ENCODE measurements at places on chromosomes 1 and 21.
A peak's percentile ranks its signal among the peaks of the same experiment; 100 is the strongest.

DNA sequence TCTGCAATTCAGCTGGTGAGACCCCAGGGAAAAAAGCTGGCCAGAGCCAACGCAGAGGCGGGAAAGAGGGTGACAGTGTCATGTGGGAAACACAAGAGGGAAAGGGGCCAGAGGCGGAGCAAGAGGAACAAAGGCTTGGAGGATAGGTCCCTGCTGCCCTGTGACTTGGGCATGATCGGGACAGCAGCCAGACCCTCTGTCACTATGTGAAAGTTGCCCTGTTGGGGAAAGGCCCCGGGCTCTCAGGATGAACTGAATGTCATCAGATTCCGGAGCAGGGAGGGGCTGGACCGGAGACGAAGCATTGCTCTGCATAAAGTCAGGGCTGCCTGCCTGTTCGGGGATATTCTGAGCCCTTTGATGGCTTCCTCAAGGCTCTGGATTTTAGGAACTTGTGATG, 5.7 kb upstream of the ELF3 start:
- DNase-seq = no peak

GRCh38 chr1:80385650-80386049, 1379.1 kb upstream of the ADGRL4 start:
- DNase-seq = no peak

- DNase-seq = no peak
These were observed 17.7 kb upstream of the NTPCR start for GRCh38 chr1:232932486-232933425.

- DNase-seq = no peak
These were observed 30.1 kb upstream of the DUSP23 start for GRCh38 chr1:159750621-159751020.

- no peak for DNase-seq
These were observed 28.5 kb downstream of the DLGAP3 start for GRCh38 chr1:34900775-34901502.

DNA sequence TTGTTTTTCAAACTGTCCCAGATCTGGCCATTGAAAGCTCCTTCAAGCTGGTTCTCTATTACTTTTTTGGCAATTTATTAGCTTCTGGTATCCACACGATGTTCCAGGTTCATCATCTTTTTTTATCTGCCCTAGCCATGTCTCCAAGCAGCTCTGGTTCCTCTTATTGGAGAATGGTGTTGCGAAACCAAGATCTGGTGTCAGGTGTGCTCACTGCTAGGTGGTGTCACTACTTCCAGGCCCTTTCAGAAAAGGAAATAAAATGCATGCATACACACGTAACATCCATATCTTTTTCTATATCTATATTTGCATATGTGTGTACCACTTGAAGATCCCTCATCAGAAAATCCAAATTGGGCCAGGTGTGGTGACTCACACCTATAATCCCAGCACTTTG, 53.3 kb downstream of the GATAD2B start:
- no peak for DNase-seq

- DNase-seq = no peak
These were observed 52.8 kb downstream of the ELK4 start for GRCh38 chr1:205578780-205579571.

- DNase-seq = no peak
These were observed 89.2 kb downstream of the GPR88 start for GRCh38 chr1:100627054-100627716.

GRCh38 chr1:28887835-28888682, 26.3 kb upstream of the EPB41 start:
- no peak for DNase-seq

DNA sequence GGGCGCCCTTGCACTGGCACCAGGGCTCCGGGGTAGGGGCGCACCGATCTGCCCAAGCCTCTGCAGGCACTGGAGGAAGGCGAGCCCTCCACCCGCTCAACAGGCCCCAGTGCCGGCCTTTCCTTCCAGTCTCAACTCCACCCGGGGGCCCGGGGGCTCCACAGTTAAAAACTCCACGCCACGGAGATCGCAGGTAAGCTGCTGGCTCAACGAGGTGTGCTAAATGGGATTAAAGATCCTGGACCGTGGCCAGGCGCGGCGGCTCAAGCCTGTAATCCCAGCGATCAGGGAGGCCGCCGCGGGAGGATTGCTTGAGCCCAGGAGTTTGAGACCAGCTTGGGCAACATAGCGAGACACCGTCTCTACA, 536 bp downstream of the HSF2BP start:
- DNase-seq = no peak

GRCh38 chr1:89610457-89611011, 22.4 kb upstream of the LRRC8C start:
- no peak for DNase-seq

- DNase-seq = no peak
These were observed 85.0 kb upstream of the AK4 start for GRCh38 chr1:65063025-65063424.

- DNase-seq = no peak
These were observed 24.6 kb upstream of the FCRL4 start for GRCh38 chr1:157622471-157622870.

DNA sequence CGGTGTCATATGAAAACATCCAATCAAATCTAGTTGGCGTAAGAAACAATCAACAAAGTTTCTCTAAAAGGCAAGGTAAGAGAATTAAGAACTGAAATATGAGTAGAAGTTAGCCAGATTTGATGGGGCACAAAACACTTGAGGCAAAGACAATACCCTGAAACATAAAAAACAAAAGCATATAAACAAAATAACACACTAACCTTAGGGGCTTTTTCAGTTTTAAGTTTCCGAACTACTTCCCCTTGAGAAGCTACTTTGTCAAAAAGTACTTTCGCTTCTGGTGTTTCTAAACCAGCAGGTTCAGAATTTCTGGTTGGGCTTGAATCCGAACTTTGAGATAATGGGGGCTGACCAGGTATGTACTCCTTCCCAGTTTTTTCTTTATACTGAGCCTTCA, 57.9 kb downstream of the EPRS1 start:
- DNase-seq = no peak

- no peak for DNase-seq
These were observed 109.0 kb downstream of the HIVEP3 start for GRCh38 chr1:41809692-41810091.

GRCh38 chr21:46048926-46049889, 48.7 kb upstream of the COL6A2 start:
- DNase-seq = no peak

DNA sequence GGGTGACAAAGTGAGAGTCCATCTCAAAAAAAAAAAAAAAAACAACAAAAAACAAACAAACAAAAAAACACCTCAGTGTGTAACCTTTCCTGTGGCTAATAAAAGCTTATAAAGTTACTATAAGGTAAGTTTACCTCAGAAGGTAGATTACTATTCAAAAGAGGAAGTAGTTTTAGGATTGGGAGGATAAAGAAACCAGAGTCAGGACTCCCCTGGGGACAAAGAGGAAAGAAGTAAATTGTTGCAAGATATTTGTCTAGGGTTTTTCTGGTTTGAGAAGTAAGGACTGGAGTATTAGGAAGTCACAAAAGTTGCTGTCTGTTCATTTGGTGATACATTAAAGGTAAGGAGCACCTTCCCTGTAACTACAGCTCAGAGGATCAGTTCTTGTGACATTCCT, 23.8 kb upstream of the CENPF start:
- DNase-seq = no peak

DNA sequence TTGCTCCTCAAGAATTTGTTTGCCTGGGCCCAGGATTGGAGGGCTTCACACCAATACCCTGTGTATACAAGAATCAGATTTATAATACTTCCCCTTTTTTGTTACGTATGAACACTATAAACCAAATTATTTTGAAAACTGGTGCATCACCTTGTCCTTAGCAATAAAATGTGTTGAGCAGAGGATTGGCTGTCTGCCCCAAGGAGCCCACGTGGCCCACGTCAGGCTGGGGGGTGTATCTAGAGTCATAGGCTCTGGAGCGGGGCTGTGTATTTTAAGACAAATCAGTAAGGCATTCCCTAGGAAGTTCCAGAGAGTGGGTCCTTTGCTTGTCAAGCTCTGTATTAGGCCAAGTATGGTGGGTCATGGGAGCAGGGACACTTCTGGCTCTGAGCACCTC, 2.0 kb upstream of the ST3GAL3 start:
- DNase-seq = no peak

- DNase-seq = no peak
These were observed 167.5 kb downstream of the NTMT2 start for GRCh38 chr1:170313306-170313705.

- DNase-seq = no peak
These were observed 38.0 kb downstream of the LAMC1 start for GRCh38 chr1:183061194-183061593.

DNA sequence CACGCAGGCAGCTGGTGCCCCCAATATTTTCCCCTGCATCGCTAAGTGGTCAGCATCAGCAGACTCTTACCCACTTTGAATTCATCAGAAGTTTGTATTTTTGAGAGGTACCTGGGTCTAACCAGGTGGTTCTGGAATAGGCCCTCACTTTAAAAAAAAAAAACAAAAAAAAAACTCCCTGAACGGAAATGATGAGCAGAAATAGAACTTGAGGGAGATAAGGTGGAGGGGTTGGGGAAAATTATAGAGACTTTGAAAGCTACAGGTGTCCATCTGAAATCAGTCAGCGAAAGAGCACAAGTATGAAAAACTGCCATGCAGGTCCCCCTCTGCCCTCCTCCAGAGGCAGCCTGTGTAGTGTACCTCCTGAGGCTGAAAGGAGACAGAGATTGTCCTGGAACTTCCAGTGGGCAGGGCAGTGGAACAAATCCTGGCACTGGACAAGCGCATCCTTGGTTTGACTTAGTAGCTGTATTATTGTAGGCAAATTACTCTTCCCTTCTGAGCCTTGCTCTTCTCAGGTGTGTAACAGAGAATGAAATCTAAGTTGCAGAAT, 1.2 kb downstream of the SLAMF7 start:
- DNase-seq = no peak

DNA sequence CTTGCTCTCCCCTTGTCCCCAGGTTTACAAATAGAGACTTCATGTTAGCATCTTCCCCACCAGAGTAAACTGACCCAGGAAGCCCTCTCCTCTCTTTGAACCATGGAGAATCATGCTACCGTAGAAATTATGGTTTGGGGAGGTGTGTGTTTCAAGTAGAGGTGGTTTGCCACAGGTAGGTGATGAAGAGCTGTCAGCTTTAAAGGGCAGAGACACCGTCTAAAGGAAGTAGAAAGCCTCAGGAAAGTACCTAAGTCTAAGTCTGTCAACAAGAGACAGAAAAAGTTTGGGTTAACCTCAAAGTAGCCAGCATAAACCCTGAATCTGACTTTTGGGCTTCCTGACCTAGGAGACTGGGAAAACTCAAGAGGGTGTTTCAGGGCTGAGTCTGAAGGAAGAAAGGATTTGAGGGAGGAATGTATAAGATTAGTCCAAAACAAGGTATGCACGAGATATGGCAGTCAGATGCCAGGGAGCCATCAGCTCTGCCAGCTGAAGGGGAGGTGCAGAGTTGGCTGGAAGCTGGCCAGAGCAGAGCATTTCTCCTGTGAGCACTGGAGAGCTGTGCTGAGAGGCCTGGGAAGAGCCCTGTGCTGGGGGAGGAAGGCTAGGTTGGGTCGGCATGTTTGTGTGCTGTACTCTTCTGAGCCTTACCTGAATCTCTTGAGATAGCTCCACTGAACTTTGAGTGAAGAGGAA, 14.3 kb downstream of the ADAMTSL4 start:
- DNase-seq = no peak

DNA sequence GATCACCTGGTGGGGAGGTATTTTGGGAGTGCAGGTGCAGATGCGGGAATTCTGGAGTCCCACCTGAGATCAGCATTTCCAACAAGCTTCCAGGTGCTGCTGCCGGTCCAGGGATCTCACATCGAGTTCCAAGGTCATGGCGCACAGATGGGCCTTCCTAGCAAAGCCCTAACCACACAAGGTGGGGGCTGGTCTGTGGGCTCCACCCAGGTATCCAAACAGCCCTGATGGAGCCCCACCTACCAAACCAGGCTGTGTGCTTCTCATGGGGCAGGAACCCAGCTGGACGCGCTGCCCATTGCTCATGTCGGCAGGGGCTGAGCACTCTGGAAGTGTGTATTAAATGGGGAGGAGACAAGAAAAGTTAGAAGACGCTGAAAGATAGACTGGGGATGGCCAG, 35.0 kb upstream of the TMEM51 start:
- DNase-seq = no peak

GRCh38 chr1:27388337-27389005, 4.0 kb upstream of the GPR3 start:
- peak; percentile 60 for DNase-seq

DNA sequence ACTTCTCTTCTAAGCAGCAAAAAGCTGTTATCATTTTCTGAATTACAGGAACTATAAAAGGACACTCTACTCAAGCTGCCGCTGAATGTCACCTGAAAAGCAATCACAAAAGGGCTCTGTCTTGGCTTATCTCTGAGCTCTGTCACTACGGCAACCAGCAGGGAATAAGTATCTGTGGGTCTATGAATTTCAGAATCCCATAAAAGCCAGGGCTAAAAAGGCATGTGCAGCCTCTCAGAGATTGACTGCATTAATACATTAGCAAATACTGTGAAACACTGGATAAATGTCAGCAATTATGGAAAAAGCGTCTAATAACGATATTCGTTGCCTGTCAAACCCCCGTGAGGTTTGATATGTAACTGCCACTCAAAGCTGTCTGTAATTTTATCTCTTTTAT, 210.2 kb upstream of the DMRTA2 start:
- no peak for DNase-seq

DNA sequence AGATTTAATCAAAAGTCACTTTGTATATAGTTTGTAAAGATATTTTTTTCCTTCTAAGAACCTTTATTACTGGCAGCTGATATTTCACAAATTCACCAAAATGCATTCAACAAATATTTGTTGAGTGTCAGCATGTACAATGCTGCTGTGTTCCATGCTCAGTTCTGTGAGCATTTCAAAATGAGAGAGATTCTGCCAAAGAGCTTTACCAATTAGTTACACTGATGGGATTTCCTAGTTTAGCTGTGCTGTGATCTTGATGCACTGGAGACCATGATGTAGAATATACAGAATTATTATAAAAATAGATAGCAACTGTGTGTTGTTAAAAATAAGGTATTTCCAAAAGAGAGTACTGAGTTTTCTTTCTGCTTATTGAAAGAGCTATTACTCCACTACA, 225.6 kb downstream of the BRINP3 start:
- DNase-seq = no peak

- no peak for DNase-seq
These were observed 216.1 kb downstream of the HHIPL2 start for GRCh38 chr1:222331765-222332164.

GRCh38 chr1:48644190-48644900, 132.3 kb downstream of the BEND5 start:
- no peak for DNase-seq

DNA sequence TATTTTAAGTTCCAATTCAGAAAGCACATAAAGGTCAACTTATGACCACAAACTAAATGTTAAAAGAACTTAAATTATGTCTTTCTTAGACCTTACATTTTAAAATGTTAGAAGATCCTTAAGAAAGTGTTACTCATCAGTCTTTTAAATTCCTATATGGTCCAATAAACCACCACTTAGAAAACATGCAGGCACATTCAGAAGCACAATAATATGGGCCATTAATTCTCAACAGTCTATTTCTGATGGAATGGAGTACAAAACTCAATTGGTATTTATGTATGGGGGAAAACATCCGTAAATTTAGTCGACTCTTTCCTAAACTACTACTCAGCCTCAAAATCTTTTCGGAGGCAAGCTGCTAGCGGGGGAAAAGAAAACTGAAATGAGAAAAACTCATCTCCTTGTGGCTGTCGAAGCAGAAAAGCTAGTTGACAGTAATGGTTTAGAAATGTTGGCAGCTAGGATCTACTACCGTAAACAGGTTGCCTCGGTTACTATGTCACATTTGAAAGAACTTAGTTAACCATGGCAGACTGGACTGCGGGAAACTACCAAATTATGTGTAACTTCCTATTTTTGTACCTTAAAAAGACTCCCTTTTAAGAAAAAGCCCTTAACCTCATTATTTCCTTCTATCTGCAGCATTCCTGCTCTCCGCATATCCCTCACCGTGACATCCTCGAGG, 1.0 kb downstream of the TRMT1L start:
- DNase-seq = no peak
